ENCODE measurements at places on chromosomes 6 and 20.

- no peak for DNase-seq
Measured at GRCh38 chr6:118992186-118992795, 57.3 kb upstream of the MCM9 start.

DNA sequence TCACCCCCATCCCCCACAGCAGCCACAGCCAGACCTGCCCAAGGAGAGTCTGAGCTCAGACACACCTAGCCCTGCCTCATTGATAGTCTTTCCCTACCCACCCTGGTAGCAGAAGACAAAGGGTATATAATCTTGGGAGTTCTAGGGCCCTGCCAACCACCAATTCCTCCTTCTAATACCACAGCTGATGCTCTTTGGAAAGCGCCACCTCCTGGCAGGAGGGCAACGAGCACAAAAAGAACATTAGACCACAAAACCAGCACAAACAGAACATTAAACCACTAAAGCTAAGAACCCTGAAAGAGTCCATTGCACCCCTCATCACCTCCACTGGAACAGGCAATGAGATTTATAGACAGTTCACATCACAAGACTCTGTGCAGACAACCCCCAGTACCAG lies 195.8 kb upstream of the FUT9 start:
- no peak for DNase-seq

DNA sequence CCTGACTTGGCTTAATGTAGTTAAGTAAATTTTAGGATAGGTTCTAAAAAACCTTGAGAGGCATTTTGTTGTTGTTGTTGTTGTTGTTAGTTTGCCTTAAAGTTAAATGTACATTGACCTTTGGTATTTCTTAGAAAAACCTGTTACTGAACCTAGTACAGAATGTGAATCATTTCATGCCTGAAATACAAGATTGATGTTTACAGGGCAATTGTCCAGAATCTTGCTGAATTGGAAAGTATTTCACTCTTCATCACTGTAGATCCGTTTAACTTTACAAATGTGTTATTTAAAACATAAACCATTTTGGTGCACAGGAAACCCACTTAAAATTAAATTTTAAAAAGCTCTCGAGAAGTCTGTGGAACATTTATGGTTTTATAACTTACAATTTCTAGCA lies 75.0 kb downstream of the CEP57L1 start:
- no peak for DNase-seq

DNA sequence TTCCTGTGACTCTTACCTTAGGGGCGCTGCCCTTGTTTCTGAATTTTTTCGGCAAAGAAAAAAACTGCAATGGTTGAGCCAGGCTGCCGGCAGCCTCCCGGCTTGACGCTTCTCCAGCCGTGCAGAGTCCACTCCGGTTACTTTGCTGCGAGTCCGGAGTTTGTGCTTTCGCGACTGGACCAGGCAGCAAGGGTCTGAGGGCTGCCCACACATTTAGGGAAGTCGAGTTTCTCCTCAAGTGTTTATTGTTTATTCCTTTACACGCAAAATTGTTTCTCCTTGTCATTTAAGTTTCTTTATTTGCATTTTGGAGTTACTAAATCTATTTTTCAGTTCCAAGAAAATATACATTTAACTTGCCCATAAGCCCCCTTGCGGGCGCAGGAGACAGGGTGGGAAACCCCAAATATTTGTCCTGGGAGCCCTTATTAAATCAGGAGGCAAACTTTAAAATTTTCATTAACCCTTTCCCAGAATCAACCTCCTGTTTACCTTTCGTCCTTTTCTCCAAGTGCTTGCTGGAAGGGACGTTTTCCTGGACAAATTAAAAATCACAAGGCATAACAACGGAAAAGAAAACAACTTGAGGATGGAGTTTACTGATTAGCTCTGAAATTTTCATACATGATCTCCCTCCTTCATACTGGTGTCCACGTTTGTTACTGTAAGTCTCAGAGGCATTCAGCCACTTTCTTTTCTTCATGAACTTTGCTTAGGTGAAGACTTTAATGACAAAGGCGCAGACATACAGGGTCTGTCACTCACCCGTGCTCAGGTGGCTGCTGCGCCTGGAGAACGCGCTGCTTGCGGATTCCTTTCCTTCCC lies 1.7 kb upstream of the PDE10A start:
- DNase-seq: no peak

GRCh38 chr6:11851387-11851786 lies 72.8 kb upstream of the ADTRP start:
- no peak for DNase-seq

DNA sequence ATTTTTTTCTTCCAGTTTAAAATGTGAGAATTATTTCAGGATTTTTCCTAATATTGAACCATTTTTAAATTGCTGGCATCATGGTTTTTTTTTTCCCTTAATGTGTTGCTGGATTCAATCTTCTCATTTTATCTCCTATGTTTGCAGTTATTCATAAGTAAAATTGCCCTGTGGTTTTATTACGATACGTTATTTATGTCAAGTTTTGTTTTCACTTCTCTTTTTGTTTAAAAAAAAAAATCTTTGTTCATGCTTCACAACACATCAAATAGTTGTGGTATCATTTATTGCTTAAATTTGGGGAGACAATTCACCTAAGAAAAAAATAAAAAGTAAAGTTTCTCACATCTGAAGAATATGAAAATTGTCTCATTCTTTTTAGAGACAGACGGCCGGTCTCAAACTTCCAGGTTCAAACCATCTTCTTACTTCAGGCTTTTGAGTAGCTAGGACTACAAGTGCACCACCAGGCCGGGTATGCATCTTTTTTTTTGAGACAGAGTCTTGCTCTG lies 239.3 kb upstream of the ID4 start:
- no peak for DNase-seq

DNA sequence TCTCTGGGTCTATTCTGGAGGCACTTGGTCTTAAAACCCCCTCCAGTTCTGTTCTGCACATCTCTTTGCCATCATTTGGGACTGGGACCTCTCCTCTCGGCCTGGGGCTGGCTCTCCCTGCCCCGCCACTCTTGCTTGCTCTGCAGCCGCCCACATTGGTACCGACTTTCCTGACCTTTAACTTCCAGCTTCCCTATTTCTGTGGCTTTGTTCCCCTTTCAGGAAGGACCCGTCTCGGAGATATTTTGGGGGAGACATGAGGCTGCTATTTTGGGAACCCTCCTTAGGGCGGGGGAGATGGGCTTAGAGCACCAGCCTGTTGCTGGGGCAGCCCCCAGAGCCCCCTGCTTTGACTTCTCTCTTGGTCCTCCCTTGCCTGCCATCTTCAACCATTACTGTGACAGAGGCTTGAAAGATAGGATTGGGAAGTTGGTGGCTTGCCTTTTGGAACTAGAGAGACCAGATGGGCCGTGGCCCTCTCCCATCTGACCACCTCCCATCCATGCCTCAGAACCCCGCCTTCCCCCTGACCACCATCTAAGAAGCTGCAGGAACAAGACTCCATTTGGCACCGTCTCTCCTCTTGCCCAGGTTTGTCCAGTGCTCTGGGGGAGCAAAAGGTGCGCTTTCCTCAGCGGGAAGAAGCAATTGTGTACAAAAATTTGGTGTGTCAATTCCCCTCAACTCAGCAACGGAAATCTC lies 914 bp downstream of the TREM2 start:
- no peak for DNase-seq

- DNase-seq: no peak
Measured at GRCh38 chr20:59835448-59836395, 97.7 kb downstream of the SYCP2 start.

GRCh38 chr6:45574885-45575284 lies 197.2 kb upstream of the SUPT3H start:
- no peak for DNase-seq

- no peak for DNase-seq
Measured at GRCh38 chr6:93779086-93779841, 359.9 kb upstream of the EPHA7 start.

- no peak for DNase-seq
Measured at GRCh38 chr20:56171087-56172012, 77.2 kb upstream of the MC3R start.

GRCh38 chr6:14055541-14055940 lies 62.0 kb upstream of the CD83 start:
- DNase-seq: no peak

- DNase-seq: no peak
Measured at GRCh38 chr6:116847227-116847626, 18.3 kb upstream of the GPRC6A start.

- DNase-seq: no peak
Measured at GRCh38 chr6:75267461-75267860, 17.1 kb downstream of the TMEM30A start.

DNA sequence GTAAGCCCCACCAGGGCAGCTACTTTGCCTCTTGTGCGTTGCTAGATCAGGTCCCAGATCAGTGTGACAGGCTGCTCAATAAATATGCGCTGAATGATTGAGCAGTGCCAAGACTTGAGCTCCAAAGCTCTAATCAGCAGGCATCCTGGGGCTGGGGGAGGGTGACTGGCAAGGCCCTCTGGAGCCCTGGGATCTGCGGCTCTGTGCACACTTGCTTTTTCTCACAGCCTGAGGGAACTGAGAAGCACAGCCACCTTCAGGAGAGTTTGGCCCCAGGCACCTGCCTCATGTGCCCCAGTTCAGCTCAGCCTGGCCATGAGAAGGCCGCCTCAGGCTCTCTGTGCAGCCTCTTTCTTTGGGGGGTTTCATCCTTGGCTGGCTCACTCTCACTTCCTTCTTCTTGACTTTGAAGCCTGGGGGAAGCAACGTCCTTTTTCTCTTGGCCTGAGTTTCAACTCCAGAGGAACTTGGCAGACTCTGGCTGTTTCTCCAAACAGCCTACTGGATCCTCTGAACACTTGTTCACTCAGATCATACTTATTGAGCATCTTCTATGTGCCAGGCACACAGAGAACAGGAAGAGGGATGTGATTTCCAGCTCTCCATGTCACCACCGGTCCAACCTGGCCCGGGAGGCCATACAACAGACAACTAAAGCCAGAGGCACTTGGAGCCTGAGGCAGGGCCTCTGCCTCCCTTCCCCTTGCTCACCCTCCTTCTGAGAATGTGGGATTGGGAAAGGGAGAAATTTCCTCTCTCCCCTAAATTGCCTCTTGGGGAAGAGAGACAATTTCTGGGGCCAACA lies 114.0 kb downstream of the VEGFA start:
- no peak for DNase-seq

DNA sequence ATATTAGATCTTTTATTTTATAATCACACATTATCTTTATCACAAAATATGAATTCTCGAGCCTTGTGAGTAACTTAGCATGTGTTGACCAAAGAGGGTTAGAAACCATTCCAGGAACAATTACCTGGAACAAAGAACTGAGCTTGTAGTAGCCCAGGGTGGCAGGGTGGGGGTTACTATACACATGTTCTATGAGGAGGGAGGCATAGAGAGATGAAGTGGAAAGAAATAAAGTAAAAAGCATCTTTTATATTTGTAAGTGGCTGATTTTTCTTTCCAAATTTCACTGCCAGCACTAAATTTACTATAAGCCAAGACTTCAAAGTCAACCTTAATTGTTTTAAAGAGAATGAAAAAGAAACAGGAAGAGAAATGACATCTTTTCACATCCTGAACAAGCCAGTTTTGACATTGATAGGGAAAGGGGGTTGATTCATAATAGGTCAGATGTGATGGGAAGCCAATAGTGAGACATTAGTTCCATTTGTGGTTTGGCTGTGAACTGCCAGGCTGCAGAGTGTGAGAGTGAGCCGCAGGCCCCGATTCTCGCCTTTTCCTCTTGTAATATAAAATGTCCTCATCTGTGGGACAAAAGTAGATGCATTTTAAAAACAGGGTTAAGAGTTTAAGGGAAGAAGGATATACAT lies 52.7 kb upstream of the MYB start:
- no peak for DNase-seq

DNA sequence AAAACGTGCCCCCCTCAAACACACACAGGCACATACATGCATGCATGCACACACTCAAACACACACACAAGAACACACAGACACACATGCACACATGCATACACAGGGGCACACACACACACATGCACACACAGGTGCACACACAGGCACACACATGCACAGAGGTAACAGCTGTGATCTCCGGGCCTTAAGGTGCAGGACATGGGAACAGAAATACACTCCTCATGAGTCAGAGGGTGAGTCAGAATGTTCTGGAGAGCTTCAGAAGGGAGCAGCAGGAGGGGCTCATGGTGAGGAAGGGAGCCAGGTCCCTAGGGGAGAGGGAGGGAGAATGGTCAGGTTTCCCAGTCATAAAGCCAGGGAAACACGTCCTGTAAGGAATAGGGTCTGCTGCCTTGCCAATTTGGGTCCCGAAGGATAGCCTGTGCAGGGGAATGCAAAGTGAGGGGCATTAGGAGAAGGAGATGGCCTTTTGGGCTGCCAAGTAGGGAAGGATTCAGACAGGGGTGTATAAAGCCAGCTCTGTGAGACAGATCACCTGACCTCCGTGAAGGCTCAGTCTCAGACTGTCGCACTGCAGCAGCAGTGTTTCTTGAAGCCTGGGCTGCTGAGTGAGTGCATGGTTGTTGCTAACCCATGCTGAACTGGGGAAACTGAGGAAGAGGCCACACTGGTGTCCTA lies 123.9 kb downstream of the MAFB start:
- DNase-seq: no peak

DNA sequence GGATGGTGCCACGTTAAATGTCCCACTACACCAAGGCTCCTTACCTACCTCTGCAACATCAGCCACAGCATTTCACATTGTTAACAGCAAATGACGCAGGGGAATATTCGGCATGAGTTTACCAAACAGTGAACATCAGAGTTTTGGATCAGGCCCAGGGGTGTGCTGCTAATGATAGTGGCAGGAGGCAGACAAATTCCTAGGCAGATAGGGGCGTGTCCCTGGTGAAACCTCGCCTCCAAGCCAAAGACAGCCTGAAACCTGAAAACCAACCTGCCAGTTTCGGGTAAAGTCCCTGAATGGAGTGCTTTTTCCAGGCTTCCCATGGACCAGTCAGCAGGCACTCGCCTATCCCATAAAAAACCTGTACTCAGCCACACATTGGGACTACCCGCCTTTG lies 133.6 kb downstream of the SH3BGRL2 start:
- no peak for DNase-seq

DNA sequence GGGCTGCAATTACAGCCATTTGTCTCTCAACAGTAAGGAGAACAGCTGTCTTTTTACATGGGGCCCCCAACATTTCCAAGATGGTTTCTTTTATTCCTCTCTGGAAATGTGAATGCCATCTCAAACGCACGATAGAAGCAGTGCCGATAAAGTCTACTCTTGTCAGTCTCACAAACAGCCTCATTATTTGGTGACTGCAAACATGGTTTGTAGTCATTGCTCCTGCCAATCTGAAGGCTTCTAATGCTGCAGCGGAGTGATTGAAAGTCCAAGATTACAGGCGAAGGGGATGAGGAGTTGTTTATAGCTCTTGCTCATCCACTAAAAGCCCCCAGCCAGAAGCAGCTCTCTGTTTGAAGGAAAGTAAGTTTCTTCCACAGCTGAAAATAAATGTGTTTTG lies 657.1 kb downstream of the CBLN4 start:
- DNase-seq: no peak

DNA sequence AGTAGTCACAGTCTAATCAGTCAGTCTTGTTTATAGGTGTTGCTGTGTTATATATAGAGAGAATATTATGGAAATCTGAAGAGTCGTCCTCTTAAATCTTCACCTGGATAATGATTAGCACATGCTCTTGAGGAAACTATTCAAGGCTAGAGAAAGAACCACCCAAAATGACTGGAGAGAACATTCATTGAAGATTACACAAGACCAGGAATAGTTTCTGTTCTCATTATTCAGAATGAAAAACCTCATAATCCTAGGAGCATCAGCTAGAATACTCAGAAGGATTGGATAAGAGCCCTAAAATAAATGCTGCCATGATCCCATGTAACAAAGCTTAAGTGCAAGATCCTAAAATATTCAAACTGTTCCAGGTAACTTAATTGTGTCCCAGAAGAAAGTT lies 278.2 kb upstream of the PREP start:
- DNase-seq: no peak

GRCh38 chr6:118804091-118804490 lies 89.9 kb upstream of the ASF1A start:
- no peak for DNase-seq

Data from amygdala (tissue), 56 donors.